ENCODE measurements at places on chromosomes 3 and 15.

DNA sequence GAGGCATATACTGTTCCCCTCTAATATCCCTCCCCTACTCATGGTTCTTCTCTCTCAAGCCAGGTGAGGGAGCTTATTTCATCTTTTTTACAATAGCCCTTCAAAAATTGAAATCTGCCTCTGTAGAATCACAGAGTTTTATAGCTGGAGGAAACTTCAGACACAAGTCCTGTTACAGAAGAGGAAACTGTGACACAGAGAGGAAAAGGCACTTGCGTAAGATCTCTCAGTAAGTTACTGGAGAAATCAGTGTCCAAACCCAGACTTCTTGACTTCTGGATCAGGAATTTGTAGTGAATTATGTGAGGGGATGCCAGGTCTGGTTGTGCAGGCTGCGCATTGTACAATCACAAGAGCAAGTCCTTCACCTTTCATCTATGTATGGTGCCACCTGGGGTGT, 4.6 kb downstream of the FGD5 start:
- H3K4me3 ChIP-seq, result no peak overlapping the region
- H3K36me3 ChIP-seq, result no peaks in the 10 kb centered on the region
- no peaks in the 10 kb centered on the region for H3K4me1 ChIP-seq
- no peak overlapping the region for H3K27ac ChIP-seq

DNA sequence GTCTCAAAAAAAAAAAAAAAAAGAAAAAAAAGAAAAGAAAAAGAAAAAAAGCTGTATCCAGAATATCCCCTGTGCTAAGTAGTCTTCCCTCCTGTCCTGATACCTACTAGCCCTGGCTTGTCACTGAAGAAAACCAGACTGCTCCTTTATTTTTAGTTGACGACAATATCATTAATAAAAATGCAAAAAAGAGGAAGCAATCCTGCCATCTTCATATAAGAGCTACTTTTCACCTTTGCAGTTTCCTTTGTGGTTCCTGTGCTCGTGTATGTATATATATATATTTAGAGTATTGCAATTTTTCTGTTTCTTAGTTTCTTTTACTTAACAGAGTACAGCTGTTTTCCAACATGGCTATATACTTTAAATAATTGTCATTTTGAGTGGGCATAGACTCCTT, 13.6 kb downstream of the C3orf20 start:
- H3K36me3 ChIP-seq, result no peaks in the 10 kb centered on the region
- H3K27me3 ChIP-seq, result peaks cover 9% of the 10 kb centered on the region
- H3K4me1 ChIP-seq, result no peaks in the 10 kb centered on the region
- DNase-seq, result no peak
- H3K4me3 ChIP-seq, result no peak overlapping the region

DNA sequence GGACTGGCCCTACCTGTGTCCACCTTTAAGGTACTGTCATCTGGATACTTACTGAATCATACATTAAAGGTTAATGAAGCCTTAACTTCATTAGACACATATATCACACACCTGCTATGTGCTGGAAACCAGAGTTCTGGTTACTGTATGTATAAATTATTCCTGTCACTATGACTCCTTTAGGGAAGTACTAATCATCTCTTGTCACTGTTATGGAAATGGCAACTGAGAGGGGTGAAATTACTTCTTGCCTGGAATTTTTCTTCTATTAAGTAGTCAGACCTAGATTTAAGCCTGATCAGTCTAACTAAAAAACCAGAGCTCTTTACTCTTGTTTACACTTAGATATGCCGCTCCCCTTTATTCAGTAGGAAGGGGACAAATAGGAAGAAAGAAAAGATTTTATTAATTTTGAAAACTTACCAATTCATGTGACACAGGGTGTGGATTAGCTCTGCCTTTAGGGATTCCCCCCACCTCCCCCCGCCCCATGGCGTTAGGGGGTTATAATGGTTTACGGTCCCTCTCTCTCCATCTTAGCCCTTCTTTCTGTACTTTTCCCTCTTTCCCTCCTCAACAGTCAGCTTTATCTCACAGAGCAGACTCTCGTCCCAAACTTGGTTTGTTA, 152.5 kb downstream of the KLHL25 start:
- no peaks in the 10 kb centered on the region for H3K27me3 ChIP-seq
- H3K4me3 ChIP-seq, result peak overlapping the region; percentile 14
- H3K4me1 ChIP-seq, result peaks cover 16% of the 10 kb centered on the region

DNA sequence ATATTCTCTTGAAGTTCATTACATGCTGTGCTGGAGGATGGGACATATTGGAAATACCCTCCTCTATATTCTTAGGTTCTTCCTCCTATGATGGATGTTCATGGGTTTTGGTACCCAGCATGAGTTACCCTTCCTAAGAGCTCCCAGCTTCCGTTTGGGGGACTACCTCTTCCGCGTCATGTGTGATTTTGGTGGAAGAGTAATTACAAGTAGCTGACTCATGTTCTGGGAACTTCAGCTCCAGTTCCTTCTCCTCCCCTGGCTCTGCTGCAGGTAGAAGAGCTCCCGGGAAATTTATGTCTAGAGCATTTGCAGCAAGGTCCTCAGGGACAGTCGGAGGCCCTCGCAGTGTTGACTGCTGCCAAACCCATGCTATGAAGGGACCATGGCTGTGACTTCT, 208.8 kb upstream of the IL12A start:
- DNase-seq, result no peak
- peaks cover 2% of the 10 kb centered on the region for H3K36me3 ChIP-seq
- H3K4me3 ChIP-seq, result no peak overlapping the region
- peaks cover 21% of the 10 kb centered on the region for H3K4me1 ChIP-seq
- no peaks in the 10 kb centered on the region for H3K27me3 ChIP-seq
- H3K27ac ChIP-seq, result no peak overlapping the region

DNA sequence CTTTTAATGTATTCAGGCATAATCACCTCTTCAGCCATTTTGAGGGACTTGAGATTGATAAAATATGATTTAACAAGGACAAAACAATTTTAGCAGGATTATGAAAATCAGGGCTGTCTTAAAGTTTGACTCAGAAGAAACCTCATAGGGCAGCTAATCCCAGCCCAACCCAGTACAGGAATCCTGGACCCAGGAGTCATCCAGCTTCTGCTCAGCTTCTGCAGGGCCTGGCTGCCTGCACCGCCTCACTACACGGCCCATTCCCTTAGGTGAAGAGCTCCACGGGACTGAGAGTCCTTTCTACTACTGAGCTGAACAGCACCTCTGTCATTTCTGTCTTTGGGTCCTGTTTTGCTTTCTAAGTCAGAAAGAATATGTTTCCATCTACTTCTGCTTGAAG, 37.5 kb downstream of the ARHGAP31 start:
- H3K27me3 ChIP-seq, result no peaks in the 10 kb centered on the region
- no peak overlapping the region for H3K27ac ChIP-seq
- H3K4me1 ChIP-seq, result peaks cover 10% of the 10 kb centered on the region
- DNase-seq, result peak; percentile 58

DNA sequence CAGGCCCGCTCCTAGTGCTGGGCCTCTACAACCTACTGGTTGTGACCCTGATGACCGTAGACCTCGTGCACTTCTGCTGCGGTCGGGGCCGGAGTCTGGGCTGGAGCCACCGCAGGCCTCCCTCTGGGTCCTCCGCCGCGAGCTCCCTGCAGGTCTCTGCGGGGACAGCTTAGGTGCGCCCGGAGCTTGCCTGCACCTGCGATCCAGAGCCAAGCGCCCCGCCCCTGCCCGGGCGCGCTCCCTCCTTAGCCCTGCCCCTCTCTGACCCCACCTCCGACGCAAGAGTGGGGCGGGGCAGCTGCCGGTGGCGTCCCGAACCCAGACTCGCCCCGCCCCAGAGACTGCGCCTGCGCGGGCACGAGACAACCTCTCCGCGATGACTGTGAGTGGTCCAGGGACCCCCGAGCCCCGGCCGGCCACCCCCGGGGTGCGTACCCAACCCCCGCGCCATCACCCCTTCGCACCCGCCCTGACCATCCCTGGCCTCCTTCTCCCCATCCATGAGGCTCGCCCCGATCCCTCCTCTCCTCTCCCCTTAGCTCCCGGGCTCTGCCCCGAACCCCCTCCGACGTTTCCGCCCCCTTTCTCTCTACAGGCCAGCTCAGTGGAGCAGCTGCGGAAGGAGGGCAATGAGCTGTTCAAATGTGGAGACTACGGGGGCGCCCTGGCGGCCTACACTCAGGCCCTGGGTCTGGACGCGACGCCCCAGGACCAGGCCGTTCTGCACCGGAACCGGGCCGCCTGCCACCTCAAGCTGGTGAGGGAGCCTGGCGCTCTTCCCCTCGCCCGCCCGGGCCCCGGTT, at the start of gene UNC45A:
UNC45A (plus strand) TSS at position 337 of the 803 bp plus-strand sequence; CDS start at position 377, 40 bp downstream.
- H3K36me3 ChIP-seq, result peaks cover 15% of the 10 kb centered on the region
- peak; percentile 77 for DNase-seq
- peak within 1 kb of the TSS; percentile 76 for H3K4me3 ChIP-seq
- H3K27me3 ChIP-seq, result no peaks in the 10 kb centered on the region

DNA sequence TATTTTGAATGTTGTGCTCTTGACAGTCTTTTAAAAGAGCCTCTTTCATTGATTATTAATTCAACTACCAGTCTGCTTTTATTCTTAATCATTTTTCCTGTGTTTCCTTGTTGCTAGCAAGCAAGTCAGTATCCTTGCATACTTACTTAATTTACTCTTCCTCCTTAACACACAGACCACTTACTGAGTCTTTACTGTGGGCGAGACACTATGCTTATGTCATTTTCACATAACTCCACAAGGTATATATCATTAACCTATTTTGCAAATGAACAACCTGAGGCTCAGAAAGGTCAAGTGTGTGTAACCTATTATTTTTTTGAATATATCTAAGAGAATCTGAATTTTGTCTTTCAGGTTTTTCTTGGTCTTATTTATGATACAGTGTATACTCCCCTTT, 130.9 kb downstream of the WDR76 start:
- H3K27ac ChIP-seq, result no peak overlapping the region
- no peaks in the 10 kb centered on the region for H3K36me3 ChIP-seq
- peaks cover 6% of the 10 kb centered on the region for H3K4me1 ChIP-seq
- no peak for DNase-seq
- H3K4me3 ChIP-seq, result no peak overlapping the region

- no peaks in the 10 kb centered on the region for H3K4me1 ChIP-seq
- no peaks in the 10 kb centered on the region for H3K27me3 ChIP-seq
- H3K4me3 ChIP-seq, result no peak overlapping the region
- no peaks in the 10 kb centered on the region for H3K36me3 ChIP-seq
- H3K27ac ChIP-seq, result no peak overlapping the region
Measured at GRCh38 chr15:25237291-25237978, 201.4 kb downstream of the UBE3A start.

DNA sequence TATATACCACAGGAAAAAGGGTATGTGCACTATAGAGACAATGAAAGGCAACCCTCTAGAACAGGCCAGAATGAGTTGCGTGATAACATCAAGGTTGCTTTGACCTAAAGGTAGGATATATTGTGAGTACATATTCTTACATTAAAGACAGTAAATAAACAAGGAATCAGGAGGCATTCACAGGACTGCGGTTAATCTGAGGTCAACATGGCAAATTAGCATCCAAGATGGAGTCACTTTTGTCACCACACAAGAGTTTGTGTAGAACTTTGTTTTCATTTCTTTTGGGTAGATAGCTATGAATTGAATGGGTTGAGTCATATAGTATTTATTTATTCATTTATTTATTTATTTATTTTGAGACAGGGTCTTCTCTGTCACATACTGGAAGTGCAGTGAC, 11.5 kb upstream of the SCAP start:
- H3K27ac ChIP-seq, result no peak overlapping the region
- no peaks in the 10 kb centered on the region for H3K27me3 ChIP-seq
- 0 out of 2 replicates have a peak, but pooled peaks cover 1% of the 10 kb centered on the region for H3K36me3 ChIP-seq

- H3K4me3 ChIP-seq, result no peak overlapping the region
- no peaks in the 10 kb centered on the region for H3K4me1 ChIP-seq
- no peak for DNase-seq
- H3K27ac ChIP-seq, result no peak overlapping the region
- no peaks in the 10 kb centered on the region for H3K36me3 ChIP-seq
Measured at GRCh38 chr3:95197661-95198060, 1134.8 kb downstream of the NSUN3 start.

DNA sequence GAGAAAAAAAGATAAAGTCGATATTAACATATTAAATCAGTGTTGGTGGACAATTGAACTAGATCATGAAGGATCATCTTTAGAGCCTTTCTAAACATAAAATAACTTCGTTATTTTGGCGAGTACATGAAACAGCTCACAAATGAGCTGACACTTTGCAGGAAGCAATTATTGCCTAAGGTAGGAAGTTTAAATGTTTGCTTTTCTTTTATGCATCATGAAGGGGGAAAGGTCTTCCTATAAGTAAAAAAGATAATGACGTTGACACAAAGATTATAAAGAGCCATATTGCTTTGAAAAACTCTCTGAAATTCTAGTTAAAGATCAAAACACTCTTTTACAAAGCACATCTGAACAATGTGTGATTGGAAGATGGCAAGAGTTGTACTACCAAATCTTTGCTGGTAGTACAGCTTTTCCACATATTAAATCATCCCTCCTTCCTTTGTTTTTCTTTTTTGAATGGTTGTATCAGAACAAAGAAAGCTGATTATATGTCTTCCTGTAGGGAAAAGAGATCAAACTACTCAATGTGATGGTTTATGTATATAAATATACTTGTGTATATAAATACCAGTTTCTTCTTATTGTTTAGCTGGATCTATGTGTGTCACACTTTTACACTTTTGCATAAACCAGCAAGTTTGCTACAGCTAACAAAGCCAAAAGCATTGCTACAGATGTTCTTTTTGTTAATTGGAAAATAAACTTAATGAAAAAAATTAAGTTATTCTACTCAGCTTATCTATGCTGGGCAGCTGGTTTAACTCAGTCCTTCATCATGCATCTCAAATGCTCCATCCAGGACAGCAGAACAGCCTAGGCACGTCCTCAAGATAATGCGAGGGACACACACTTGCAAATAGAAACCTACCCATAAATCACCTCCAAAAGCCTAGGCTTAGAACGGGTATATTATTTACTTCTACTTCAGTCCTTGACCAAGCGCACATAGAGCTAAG, 850.8 kb upstream of the ROBO1 start:
- no peak for DNase-seq
- H3K4me1 ChIP-seq, result no peaks in the 10 kb centered on the region
- H3K27ac ChIP-seq, result no peak overlapping the region
- no peak overlapping the region for H3K4me3 ChIP-seq

GRCh38 chr3:146967783-146968182, 362.6 kb upstream of the PLSCR5 start:
- no peaks in the 10 kb centered on the region for H3K36me3 ChIP-seq
- no peak overlapping the region for H3K4me3 ChIP-seq
- no peaks in the 10 kb centered on the region for H3K27me3 ChIP-seq

DNA sequence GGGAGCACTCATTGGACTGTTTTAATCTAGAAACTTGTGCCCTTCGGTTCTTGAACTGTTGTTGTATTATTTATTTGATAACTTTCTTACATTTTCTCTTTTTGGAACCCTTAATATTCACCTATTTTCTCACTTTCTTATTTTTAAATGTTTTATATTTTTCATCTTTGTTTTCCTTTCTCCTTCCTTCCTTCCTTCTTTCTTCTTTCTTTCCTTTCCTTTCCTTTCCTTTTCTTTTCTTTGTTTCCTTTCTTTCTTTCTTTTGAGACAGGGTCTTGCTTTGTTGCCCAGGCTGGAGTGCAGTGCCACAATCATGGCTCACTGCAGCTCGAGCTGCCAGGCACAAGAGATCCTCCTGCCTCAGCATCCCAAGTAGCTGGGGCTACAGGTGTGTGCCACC, 108.5 kb downstream of the TBC1D2B start:
- H3K27me3 ChIP-seq, result peaks cover 9% of the 10 kb centered on the region
- no peak overlapping the region for H3K4me3 ChIP-seq
- H3K36me3 ChIP-seq, result no peaks in the 10 kb centered on the region
- no peak overlapping the region for H3K27ac ChIP-seq

All from IMR-90 (cell line).